HFFc6 (cell line): ENCODE measurements at places on chromosomes 12 and 14.

DNA sequence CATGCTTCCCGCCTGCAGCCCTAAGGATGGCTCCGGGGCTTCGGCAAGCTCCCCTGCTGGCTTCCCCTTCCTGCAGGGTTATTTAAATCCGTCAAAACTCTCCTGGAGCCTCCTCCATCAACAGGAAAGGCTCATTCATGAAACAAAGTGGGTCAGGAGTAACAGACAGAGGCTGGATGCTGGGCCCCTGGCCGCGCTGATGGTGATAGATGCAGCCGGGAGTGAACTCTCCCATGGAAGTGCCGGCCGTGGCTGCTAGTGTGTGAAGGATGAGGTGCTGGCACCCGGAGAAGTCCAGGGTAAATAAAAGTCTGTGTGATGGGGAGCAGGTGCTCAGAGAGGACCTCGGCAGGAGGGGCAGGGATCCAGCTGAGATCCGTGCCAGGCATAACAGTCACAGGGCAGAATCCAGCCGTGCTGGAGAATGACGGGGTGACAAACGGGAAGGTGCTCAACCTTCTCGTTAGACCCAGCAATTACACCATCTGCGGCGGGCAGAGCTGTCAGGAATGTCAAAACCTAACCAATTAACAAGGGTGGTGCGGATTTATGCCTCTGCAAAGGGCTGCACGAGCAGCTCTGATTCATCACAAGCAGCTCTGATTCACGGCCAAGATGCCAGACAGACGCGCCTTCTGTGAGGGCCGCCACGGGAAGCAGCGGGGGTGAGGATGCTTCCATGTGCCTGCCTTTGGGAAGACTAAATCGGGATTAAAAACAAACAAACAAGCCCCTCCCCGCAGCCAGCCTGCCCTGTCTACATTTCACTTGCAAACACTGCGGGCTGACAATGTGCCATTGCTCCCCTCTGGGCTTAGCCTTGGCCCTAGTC lies 55.6 kb downstream of the SYNE3 start:
- H3K4me3 ChIP-seq = no peak overlapping the region
- peak; percentile 63 for DNase-seq
- no peak overlapping the region for H3K27ac ChIP-seq

- peak overlapping the region; percentile 14; the same call in 1 of the 2 replicates for H3K27ac ChIP-seq
- peaks cover 22% of the 10 kb centered on the region for H3K4me1 ChIP-seq
- no peaks in the 10 kb centered on the region for H3K27me3 ChIP-seq
- H3K4me3 ChIP-seq = no peak overlapping the region
- H3K36me3 ChIP-seq = peaks cover 18% of the 10 kb centered on the region
These were observed 79.9 kb downstream of the HEATR5A start for GRCh38 chr14:31340297-31341063.

DNA sequence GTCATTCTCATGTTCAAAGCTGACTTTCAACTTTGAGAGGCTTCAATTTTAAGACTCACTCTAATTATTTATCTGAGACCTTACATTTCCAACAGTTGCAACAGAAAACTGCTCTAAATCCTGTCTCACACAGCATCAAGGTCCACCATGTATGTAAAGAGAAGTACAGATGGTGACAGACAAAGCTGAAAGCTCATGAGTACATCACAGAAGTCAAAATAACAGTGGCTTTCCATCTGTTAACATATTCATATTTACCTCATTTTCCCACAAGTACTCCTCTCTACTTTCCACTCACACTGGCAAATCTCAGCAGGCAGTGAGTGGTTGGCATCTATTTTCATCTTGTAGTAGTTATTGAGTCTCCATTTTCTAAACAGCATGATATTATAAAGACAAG lies 192.0 kb downstream of the MDGA2 start:
- no peaks in the 10 kb centered on the region for H3K4me1 ChIP-seq
- H3K27ac ChIP-seq = no peak overlapping the region
- H3K27me3 ChIP-seq = no peaks in the 10 kb centered on the region

GRCh38 chr14:78710963-78711362 lies 540.8 kb downstream of the NRXN3 start:
- H3K4me3 ChIP-seq = no peak overlapping the region

DNA sequence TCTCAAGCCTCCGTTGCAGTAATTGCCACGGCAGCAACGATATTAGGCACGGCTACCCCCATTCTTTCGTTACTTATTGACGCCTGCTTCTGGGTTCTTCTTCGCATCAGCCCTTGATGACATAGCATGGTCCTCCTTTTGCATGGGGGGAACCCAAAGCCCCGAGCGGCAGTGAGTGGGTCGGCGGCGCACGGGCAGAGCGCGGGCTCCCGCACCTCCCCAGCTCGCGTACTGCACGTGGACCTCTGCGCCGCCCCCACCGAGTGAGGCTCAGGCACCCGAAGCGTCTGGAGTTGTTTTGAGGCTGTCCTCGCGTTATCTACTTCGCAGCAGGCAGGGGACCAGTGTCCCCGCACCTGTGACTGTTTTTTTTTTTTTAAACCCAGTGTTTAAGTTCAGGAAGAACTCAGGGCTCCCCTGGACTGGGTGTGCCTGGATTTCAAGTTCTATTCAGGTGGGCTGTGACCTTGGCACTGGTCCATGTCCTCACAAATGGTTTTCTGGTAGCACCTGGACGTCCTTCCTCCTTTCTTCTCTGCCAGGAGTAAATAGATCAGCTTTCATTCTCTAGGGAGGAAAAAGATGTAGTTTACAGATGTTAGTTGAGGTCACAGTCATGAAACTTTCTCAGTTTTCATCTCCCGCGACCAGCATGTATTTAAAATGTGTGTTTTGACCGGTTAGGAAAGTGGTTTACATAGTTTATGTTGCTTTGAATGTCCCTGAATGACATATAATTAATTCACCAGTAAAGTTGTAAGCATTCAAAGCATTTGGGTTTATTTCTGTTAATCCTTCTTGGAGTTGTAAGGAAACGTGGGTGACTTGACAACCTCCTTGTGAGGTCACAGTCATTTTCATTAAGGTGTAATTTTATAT lies 1.4 kb upstream of the FOXN4 start:
- DNase-seq = no peak
- no peak overlapping the region for H3K4me3 ChIP-seq
- H3K27ac ChIP-seq = no peak overlapping the region
- peaks cover 6% of the 10 kb centered on the region; the same call in 1 of the 2 replicates for H3K4me1 ChIP-seq

- H3K36me3 ChIP-seq = no peaks in the 10 kb centered on the region
- H3K27me3 ChIP-seq = no peaks in the 10 kb centered on the region
- H3K4me3 ChIP-seq = no peak overlapping the region
- no peak overlapping the region for H3K27ac ChIP-seq
- peaks cover 60% of the 10 kb centered on the region for H3K4me1 ChIP-seq
- DNase-seq = no peak
These were observed 27.2 kb downstream of the PROX2 start for GRCh38 chr14:74848768-74849167.

GRCh38 chr14:77878783-77879182 lies 78.9 kb downstream of the ADCK1 start:
- no peak overlapping the region for H3K27ac ChIP-seq
- H3K36me3 ChIP-seq = peaks cover 10% of the 10 kb centered on the region; the same call in 1 of the 2 replicates
- H3K27me3 ChIP-seq = peaks cover 3% of the 10 kb centered on the region

- H3K4me3 ChIP-seq = no peak overlapping the region
- DNase-seq = no peak
- H3K27ac ChIP-seq = no peak overlapping the region
- no peaks in the 10 kb centered on the region; the same call in none of the 2 replicates for H3K27me3 ChIP-seq
- H3K36me3 ChIP-seq = no peaks in the 10 kb centered on the region
- peaks cover 8% of the 10 kb centered on the region; the same call in 1 of the 2 replicates for H3K4me1 ChIP-seq
These were observed 25.5 kb upstream of the KCNK10 start for GRCh38 chr14:88348546-88348945.

DNA sequence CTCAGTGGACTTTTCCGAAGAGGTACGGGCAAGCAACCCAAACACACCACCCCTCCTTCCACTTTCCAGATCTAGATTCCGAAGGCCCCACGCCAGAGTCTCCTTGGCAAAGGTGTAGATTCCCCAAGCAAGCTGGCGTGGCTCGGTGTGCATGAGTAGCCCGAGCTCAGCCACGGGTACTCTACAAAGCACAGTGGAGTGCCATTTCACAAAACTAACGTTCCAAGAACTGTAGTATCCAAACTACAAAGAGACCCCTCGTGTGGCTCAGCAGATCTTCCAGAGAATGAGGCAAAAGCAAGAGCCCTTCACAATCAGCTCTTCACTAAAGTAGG lies 72.1 kb downstream of the FOXN3 start:
- no peak overlapping the region for H3K4me3 ChIP-seq
- no peaks in the 10 kb centered on the region for H3K27me3 ChIP-seq
- H3K27ac ChIP-seq = no peak overlapping the region
- peaks cover 23% of the 10 kb centered on the region for H3K36me3 ChIP-seq
- no peak for DNase-seq
